Fibroblast of skin of left biceps (primary cell): ENCODE measurements at places on chromosomes 6 and 20.

DNA sequence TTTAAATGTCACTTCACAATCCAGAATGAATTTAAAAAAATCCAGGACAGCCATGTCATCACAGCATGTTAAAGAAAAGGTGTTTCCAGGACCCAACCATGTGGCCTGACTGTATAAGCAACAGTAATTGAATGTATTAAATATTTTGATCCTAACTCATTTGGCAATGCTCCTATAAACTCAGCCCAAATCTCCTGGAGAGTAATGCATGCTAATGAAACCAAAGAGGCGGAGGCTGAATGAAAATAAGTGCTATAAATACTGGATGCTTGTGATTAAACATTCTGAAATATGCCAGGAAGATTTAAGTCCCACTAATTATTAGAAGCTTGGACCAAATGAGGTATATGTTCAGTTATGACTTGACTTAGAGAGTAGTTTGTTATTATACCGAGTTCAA is 486.8 kb downstream of the FRK start:
- DNase-seq = peak; percentile 20

DNA sequence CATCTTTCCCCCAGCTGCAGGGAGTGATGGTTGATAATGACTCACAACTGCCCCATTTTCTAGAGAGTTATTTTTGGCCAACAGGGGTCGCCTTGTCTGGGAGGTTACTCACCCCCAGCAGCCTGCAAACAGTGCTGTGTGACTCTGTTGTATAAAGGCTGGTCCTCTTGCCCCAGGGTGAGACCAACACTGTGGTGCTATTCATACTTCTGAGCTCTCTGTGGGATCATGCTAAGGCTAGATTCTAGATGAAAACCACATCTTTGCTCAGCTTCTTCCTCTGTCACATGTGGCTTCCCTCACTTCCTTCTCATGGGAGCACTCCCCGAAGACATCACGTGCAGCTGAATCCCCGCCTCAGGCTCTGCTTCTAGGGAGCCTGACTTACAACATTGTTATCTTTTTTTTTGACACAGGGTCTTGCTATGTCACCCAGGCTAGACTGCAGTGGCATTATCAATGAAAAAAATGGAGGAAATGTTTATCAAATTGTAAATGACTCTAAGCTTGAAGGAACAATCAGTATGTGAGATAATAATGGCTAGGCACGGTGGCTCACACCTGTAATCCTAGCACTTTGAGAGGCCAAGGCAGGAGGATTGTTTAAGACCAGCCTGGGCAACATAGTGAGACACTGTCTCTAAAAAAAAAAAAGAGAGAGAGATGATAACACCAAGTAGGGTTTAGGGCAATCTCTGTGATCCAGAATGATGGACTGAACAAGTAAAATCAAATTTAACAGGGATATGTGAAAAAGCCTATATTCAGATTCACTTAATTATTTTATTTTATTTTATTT is 55.7 kb upstream of the SLC23A2 start:
- no peak for DNase-seq

DNA sequence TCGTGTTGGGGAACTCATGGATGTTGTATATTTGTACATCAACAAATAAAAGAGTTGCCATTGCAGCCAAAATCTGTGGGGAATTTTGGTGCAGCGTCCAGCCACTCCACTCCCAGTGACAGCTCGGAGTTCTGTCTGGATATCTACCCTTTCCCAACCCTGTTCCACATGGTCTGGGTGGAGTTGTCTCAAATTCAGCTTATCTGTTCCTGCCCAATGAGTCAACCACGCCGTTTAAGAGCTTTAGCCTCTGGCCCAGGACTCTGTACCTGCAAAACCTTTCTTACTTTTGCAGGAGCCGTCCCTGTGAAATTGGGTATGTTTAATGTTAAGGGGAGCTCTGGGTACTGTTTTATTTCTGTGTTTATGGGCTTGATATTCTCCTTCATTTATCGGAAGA is 33.9 kb upstream of the OVOL2 start:
- no peak for DNase-seq

GRCh38 chr6:26629359-26629758 is 30.2 kb downstream of the ZNF322 start:
- no peak for DNase-seq

DNA sequence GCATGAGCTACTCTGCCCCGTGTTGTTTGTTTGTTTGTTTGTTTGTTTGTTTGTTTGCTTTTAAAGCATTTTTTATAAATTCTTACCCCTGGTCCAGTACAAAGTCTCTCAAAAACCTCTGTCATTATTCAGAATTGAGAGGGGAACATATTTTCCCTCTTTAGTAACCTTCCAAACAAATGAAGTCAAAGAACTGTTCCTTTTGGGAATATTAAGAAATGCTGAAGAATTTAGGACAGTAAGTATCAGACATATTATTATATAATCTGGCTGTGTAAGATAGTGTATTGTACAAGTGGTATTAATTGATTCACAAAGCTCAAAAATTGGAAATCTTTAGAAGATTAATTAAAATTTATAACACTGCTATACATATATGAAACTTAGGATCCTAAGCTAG is 54.7 kb downstream of the BMP5 start:
- DNase-seq = no peak

- DNase-seq = no peak
Measured at GRCh38 chr20:3227506-3227905, 11.5 kb downstream of the SLC4A11 start.

DNA sequence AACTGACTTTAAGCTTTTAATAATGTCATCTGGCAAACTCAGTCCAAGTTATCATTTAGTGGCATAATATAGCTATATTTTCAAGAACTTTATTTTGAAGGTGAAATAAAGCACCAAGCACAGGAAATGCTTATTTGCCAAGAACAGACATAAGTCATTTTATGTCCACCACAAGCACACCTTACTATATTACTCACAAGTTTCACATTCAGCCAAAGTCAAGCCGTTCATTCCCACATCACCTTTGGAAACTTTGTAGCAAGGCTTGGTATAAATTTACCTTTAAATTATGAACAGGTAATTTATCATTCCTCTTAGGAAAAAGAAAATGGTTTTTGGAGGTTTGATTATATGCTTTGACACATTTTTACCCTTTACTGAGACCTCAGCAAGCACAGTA is 236.8 kb upstream of the FKBP1C start:
- no peak for DNase-seq

DNA sequence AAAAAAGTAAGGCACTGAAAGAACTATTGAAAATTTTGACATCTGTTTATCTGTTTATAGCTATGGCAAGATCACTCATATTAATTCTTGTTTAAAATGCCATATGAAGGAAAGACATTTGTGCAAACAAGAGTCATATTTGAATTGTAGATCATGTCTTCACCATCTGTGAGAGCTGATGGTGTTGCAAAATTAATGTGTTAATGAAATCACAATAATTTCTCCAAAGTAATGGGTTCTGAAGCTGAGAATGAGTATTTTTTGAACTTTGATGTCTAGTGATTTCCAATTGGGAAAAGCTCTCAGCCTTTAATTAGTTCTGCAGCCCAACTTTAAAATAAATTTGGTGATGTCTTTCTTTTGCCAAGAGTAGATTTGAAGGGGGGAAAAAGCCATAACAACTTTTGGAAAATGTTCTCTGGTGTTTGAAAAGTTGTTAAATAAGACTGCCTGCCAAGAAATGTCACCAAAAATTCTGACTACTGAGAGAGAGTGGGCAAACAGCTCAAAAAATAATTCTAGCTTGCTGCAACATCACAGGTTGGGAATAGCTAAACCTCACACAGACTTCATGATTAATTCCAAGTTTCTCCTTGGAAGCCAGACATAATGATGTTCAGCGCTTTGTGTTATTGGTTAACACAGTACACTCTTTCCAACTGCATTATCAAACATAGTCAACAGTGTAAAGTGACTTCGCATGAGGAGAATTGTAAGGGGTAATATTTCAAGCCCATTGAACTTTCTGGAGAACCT is 142.6 kb downstream of the SOBP start:
- no peak for DNase-seq

DNA sequence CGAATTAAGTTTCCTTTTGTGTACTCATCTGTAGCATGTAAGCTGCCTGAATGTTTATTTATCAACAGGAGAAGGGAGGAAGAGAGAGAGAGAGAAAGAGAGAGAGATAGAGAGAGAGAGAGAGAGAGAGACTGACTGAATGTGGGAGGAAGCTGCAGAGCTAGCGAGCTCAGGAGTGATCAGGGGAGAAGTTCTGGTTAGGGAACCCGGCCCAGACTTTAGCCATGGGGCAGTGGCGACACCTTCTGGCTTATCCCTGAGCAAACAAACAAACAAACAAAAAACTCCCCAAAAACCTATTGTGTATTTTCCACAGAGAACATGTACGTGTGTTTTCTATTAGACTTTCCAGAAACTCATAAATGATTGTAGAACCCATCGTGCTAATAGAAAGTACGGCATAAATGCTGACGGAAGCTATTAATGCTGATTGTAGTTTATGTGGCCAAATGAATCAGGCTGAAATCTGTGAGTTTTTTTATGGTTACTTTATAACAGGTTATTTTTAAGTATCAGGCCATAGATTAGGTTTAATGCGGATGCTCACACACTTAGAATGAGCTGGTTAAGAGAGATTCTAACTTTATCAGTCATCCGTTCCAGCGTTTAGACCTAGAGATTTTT is 92.8 kb downstream of the CLIC5 start:
- DNase-seq = no peak

DNA sequence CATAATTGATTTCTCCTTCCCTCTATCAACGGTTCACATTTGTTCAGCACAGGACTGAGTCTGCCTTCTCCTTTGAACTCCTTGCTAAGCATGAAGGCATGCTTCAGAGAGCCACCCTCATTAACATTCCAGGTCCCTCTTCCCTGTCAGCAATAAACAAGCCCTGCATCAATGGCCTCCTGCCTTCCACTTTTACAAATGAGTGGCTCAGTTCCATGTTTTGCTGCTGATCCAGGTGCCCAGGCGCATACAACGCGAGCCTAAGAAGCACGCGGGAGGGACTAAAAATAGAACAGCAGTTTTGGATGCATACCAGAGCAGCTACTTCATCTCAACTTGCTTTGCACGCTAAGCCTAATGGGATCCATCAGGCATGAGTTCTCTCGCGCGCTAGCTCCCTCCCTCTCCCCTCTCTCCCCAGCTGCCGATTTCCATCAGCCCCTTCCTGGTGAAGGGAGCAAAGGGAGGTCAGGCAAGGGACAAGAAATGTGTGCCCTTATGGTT is 53.4 kb downstream of the TRAF3IP2 start:
- DNase-seq = peak; percentile 96

- DNase-seq = no peak
Measured at GRCh38 chr6:53269827-53270226, 78.9 kb downstream of the ELOVL5 start.

DNA sequence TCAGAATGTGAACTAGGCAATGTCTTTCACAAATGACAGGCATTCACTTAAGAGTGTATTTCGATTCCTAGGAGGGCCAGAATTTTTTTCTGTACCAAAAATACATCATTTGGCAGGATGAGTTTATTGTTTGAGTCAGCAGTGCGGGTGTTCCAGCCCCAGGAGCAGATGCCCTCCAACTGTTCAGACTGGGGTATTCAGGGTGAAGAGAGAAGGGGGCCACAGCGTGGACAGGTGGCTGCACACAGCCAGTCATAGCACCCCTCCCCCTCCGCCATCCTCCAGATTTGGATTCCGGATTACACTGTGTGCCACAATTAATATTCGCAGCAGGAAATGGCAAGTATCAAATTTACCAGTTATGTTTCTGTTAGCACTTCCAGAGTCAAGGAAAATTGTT is 38.6 kb downstream of the RIPOR2 start:
- DNase-seq = no peak

DNA sequence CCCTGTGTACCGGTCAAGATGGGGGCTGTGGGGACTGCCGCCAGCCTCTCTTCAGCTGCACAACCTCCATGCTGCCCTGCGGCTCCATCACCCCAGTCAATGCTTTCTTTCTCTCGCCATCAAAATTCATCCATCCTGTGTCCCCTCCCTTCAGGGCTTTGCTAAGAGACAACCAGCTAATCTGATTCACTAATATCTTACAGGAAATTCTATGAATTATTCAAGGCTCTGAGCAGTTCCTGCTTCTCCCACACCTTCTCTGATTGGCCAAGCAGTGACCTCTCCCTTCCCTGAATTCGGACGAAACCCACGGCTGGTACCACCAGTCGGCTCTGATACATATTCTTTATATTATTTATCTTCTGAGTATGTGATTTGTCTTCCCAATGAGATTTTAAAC is 13.8 kb downstream of the ITPR3 start:
- no peak for DNase-seq

DNA sequence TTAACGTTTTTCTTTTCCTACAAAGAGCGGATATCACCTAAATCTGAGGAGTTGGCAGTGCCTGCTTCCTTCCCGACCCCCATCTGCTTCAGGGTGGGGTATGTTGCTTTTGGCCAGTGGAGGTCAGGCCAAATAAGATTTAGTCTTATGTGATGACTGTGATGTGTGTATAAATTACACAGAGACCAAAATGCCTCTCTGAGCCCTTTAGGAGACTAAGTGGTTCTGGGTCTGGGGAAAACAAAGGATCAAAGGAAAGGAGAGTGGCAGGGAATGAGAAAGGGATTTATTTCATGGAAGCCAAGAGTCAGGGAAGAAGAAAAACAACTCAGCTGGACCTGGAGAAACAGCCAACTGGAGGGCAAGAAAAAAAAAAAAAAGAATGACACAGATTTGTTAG is 39.1 kb upstream of the TBC1D7 start:
- DNase-seq = no peak

DNA sequence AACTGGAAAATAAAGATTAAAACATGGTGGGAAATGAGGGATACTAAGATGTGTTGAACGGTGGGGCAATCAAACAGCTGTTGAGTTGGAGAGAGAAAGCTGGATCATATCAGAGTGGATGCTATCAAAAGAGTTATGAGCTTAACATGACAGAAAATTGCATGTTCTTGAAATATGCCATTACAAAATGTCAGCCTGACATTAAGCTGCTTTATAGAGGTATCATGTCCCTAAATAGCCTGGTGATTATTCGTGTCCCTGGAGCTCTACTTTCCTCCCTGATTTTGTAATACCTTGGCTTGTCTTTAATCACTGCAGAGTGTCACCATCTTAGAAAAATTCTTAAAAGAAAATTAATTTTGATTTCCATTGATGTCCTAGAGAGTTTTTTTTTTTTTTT is 223.1 kb downstream of the PHF3 start:
- no peak for DNase-seq
